Transverse colon (tissue), 4 donors: ENCODE measurements at places on chromosomes 5 and 9. TPM values are rescaled to one million over a fixed set of nuclear protein-coding genes. Genes with fewer than 3 reads are reported as not detected.

RAB3C gene
- total RNA-seq: 0.48 TPM

GRCh38 chr5:137304226-137304874, 194.8 kb downstream of the SPOCK1 start:
- H3K36me3 ChIP-seq: no peaks in the 10 kb centered on the region
- H3K27me3 ChIP-seq: no peaks in the 10 kb centered on the region
- peaks cover 7% of the 10 kb centered on the region for H3K4me1 ChIP-seq
- no peak overlapping the region for H3K4me3 ChIP-seq

- DNase-seq: no peak
- H3K27me3 ChIP-seq: no peaks in the 10 kb centered on the region
- peaks cover 1% of the 10 kb centered on the region for H3K4me1 ChIP-seq
These were observed 45.7 kb upstream of the GGTA1 start for GRCh38 chr9:121545150-121545874.

DNA sequence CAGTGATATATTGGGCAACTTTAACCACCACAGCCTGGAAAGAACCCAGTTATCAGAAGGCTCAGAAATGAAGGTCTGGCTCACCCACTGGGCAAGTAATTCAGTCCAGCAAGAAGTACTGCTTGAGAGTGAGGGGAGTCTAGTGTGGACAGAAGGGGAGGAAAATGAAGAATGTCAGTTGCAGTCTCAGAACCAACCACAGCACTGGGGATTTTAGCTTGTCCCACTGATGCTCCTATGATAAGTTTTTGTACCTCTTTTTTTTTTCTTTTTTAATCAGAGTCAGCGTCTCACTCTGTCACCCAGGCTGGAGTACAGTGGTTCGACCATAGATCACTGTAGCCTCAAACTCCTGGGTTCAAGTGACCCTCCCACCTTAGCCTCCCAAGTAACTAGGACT, 9.4 kb upstream of the CD72 start:
- H3K36me3 ChIP-seq: no peaks in the 10 kb centered on the region
- no peaks in the 10 kb centered on the region for H3K27me3 ChIP-seq
- H3K4me3 ChIP-seq: no peak overlapping the region
- H3K27ac ChIP-seq: no peak overlapping the region
- no peaks in the 10 kb centered on the region for H3K4me1 ChIP-seq

GRCh38 chr5:106121972-106122605, 1548.6 kb downstream of the EFNA5 start:
- H3K27me3 ChIP-seq: no peaks in the 10 kb centered on the region
- DNase-seq: peak; percentile 11
- no peaks in the 10 kb centered on the region for H3K4me1 ChIP-seq
- no peaks in the 10 kb centered on the region for H3K36me3 ChIP-seq
- no peak overlapping the region for H3K4me3 ChIP-seq

GRCh38 chr5:128357226-128357625, 180.8 kb downstream of the FBN2 start:
- H3K36me3 ChIP-seq: no peaks in the 10 kb centered on the region
- H3K4me3 ChIP-seq: no peak overlapping the region
- no peaks in the 10 kb centered on the region for H3K4me1 ChIP-seq
